ENCODE measurements at places on chromosomes 5 and 9.
A peak's percentile ranks its signal among the peaks of the same experiment; 100 is the strongest.

DNA sequence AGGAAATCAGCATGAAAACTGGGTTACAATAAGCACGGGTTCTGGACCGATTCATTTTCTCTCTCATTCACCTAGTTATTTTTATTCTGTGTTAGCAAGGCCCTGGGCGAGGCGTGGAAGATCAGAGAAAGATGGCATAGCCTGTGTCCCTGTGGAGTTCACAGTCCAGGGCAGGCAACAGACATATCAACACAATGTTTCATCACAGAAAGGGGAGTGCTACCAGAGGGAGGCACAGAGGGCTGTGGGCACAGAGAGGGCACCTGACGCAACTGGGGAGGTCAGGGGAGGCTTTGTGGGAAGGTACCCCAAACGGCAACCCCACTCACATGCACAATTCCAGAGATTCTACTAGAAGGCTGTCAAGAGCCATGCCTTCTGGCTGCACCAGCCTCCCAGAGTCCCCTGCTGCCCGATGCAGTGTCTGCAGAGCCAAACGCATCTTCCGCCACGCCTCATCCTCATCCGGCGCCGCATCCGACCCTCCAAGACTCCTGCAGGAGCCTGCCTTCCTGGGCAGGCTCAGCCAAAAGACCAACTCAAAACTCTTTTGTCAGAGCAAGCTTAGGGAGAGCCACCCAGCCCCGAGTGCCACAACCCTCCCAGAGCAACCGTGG, 1.4 kb downstream of the FAM193B start:
- no peak for DNase-seq

- DNase-seq, result no peak
These were observed 128.5 kb downstream of the ZNF354C start for GRCh38 chr5:179188636-179189035.

- DNase-seq, result no peak
These were observed 14.5 kb downstream of the RANBP6 start for GRCh38 chr9:6000955-6001354.

GRCh38 chr9:131589124-131589711, 43.9 kb downstream of the PRRT1B start:
- no peak for DNase-seq

DNA sequence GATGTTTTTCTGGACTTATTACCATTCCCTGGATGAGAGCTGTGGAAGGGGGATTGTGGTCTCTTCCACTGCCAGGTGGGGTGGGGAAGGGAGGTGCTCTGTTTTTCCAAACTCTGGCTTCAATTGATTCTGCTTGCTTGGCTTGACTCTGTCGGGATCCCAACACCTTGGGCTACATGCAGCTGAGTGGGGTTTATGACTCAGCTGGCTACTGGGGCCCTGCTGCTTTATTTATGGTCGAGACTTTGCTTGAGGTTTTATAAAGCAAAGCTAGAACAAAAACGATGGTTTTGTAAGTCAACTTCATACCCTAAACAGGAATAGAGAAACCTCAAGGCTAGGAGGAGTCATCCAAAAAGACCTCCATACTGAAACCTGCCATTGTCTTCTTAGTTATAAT, 76.3 kb downstream of the AOPEP start:
- DNase-seq, result no peak

GRCh38 chr5:68528821-68529273, 313.3 kb downstream of the PIK3R1 start:
- DNase-seq, result no peak

DNA sequence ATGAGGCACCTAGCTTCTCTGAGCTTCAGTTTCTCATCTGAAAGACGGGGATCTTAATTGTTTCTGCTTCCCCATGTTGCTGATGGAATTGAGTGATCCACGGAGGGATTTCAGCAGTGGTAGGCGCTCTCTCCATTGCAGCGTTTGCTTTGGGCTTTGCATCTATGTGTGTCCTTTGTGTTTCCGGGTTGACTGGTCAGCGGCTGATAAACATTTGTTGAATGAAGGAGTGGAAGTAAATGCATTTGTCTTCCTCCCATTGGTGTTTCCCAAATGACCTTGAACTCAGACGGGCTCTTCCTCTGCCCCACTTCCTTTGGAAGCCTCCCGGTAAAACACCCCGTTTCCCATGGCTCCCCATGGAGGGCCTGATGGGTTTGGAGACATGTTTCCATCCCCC, 117.2 kb downstream of the GAPVD1 start:
- DNase-seq, result no peak

DNA sequence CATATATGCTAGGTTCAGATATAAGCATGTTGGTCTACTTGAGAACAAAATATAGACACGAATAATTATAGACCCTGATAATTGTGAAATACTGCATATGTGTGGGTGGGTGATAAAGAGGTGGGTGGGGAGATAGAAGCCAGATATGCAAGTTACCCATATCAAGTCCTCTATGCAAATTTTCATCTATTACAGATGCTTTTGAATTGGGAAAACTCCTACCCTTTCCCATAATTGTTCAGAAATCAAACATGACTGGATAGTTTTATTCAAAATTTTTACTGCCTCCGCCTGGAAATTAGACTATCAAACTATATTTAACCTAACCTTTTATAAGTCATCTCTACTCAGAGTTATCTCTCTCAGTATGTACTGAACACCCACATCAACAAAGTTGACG, 157.5 kb downstream of the MEF2C start:
- DNase-seq, result no peak

DNA sequence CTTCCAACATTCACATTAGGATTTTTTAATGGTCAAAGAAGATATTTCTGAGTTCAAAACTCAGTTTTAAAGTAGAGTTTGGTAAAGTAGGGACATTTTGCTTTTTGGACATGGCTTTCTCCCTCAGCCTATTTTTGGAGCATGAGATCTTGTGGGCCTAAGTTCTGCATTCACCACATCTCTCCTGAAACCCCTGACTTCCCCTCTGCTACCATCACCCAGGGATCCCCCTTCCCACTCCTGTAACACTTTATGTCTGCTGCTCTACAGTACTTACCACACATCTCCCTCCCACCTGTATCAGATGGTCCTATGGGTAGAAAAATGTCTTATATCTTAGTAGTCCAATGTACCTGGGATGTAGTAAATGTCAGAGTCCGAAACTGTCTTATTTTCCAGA, 48.2 kb upstream of the JAK2 start:
- no peak for DNase-seq

- peak; percentile 52 for DNase-seq
These were observed 9.6 kb downstream of the PRRT1B start for GRCh38 chr9:131554843-131555351.

DNA sequence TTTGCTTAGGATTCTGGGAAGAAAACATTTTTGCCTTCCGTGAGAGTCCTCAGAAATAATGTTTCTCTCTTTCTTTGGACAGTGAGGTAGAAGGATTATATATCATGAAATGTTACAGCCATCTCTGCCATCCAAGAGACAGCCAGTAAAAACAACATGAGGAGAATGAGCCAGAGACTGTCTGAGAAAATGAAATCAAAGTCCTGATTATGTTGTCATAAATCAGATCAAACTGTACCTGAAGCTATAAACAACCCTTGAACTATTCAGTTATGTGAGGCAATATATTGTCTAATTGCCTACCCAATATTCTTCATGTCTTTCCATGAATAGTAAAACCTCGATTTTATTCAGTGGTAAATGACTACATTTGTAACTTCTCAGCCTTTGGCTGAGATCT, 9.2 kb upstream of the HTR4 start:
- no peak for DNase-seq

All from RWPE2 (cell line).